Stimulated activated CD8-positive, alpha-beta memory T cell treated with anti-CD3 and anti-CD28 coated beads, Interleukin-7, amount 100 ng/mL, for 1 hour (primary cell): ENCODE measurements at places on chromosomes 1 and 21.

GRCh38 chr1:13749543-13750341, 49.8 kb downstream of the PRDM2 start:
- no peak for DNase-seq

- DNase-seq = no peak
Observed at GRCh38 chr1:225865514-225865913, 16.7 kb downstream of the TMEM63A start.

DNA sequence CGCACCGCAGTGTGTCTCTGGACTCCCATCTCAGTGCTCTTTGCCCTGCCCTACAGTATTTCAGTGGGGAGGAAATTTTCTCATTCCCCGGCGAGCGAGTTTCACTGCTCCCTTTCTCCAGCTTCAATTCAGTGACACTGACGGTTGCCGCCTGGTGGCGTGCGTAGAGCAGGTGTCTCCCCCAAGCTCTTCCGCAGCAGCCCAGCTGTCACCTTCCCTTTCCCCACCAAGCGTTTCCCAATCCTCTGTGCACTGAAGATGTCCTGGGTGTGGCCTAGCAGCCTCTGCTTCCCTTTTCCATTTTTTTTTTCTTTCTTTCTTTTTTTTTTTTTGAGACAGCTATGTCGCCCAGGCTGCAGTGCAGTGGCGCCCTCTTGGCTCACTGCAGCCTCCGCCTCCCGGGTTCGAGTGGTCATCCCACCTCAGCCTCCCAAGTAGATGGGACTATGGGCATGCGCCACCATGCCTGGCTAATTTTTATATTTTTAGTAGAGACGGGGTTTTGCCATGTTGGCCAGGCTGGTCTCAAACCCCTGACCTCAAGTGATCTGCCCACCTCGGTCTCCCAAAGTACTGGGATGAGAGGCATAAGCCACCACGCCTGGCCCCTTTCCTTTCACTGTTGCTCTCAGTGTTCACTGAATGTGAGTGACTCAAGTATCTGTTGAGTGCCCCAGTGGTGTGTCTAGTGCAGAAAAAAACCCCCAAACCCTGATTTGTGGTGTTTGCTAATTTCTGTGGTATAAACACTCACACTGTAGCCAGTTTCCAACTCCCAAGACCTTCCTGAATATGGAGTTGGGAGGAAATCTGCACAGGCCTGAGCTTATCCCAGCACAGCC, 30.1 kb downstream of the TNFRSF1B start:
- no peak for DNase-seq

- DNase-seq = no peak
Observed at GRCh38 chr1:231210126-231210525, 30.9 kb upstream of the GNPAT start.

DNA sequence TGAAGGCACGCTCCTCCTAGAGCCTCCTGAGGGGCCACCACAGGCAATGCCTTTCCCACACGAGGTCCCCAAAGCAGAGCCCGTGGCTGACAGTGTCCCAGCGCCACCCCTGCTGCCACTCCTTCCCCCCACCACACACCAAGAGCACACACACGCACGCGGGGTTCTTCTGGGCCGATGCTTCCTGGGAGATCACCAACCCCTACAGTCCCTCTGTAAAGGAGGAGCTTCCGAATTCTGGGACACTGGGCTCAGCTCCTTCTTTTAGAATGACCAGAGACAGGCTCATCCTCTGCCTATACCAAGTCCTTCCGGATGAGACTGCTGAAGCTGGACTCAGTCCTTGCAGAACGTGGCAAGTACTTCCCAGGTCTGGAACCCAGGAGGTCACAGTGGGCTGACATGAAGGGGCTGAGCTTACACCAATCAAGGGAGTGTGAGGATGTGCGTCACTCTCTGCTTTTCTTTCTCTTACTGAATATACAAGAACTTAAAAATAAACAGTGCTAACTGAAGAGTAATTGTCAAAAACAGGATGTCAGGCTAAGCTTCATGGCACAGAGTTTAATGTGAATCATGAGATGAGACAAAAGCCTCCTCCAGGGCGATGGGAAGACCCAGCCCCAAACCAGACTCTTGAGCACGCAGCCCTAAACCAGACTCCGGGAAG, 12.7 kb downstream of the SSU72 start:
- no peak for DNase-seq

GRCh38 chr1:28341591-28341990, 12.8 kb downstream of the MED18 start:
- no peak for DNase-seq

GRCh38 chr1:64403331-64403730, 66.6 kb upstream of the CACHD1 start:
- no peak for DNase-seq

GRCh38 chr1:64906447-64906846, 59.9 kb downstream of the JAK1 start:
- no peak for DNase-seq

DNA sequence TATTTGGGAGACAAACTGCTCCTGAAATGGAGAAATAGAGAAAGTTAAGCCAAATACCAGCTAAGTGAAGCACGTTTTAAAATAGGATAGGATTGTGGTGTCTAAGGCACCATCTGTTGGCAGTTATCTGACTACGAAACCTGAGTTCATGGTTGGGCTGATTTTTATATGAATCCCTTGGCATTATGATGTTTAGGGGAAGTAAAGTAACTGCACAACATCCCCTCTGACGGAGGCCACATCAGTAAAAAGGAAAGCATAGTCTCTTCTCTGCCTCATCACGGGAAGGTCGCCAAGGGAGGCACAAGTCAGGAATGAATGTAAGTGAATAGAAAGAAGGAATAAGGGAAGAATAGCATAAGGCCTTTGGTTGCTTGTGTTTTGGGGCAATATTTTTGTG, 128.0 kb downstream of the PRRX1 start:
- DNase-seq = no peak

GRCh38 chr1:58704616-58705021, 4.8 kb upstream of the MYSM1 start:
- no peak for DNase-seq

- no peak for DNase-seq
Observed at GRCh38 chr1:157697781-157698569, 2.6 kb downstream of the FCRL3 start.

DNA sequence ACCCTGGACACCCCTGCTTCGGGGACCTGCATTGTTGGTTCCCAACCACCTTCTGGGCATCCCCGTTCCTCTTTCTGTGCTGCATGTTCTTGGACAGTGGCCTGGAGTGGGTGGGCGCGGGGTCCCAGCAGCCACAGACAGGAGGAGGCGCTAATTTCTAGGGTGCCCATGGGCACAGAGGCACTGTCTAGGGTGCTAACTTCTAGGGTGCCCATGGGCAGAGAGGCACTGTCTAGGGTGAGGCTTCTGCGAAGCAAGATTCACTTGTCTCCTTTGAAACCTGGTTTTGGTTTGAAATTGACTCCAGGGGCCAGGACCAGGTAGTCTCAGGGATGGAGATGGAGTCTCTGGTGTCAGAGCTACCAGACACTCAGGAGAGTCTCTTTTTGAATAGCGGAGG, 815 bp upstream of the MEGF6 start:
- DNase-seq = no peak

DNA sequence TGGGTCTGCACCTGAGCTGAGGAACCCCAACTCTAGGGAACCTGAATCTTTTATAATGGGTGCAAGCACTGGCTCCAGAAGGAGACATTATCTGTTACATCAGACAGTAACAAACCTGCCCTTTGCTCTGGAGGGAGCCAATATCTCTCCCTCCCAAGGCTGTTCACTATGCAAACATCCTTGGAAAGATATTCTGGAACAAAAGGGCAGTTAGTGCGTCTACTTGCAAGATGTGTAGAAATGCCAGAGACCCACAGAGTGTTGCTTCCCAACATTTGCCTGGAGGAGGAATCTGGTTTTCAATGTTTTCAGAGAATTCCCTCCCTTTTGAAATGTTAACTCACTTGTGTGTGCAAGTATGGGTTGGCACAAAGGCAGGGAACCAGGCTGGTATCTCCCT, 31.9 kb downstream of the UMODL1 start:
- DNase-seq = no peak

- no peak for DNase-seq
Observed at GRCh38 chr1:55204997-55205396, 10.2 kb downstream of the USP24 start.

DNA sequence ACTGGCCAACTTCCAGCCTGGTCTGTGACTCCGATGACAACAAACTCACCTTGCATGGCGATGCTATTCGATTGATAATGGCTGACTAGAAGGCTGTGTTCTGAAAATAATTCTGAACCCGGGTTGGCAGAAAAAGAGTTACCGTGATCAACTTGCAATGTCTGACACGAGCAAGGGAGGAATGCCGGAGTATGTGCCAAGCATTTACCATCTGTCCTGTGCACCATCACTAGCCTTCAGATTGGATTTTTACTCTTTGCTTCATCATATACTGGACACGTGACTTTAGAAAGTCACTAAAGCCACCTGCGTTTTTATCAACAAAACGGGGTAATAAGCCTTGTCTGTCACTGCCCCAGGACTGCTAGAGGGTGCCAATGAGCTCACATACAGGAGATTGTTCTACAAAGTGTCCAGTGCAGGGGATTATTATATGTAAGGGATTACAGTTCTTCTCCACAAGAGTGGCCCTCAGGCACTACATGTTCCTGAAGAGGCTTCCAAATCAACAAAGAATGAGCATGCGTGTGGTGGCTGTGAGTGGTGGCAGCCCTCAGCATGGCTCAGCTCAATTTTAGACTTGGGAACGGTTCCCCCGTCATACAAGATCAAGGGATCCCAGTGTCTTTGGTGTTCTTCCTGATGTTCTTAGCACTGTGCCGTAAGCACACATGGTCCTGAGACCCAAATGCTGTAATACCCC, 35.8 kb downstream of the SSBP3 start:
- DNase-seq = no peak

GRCh38 chr1:75861831-75862230, 65.1 kb downstream of the MSH4 start:
- DNase-seq = no peak

- DNase-seq = no peak
Observed at GRCh38 chr1:160708801-160709200, 2.8 kb downstream of the CD48 start.

DNA sequence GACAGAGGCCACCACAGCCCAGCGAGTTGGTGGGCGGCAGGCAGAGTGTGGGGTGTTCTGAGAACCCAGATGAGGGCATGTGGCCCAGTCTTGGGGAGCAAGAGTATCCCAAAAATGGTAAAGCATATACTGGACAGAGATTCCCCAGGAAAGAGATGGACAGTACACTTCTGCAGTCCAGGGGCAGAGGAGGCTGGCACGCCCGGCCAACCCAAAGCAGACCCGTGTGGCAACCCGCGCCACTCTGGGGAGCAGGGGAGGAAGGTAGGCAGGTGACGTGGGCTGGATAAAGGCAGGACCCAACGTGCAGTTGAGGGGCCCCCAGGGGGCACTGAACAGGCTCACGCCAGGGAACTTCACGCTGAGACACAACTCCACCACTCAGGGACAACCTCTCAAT, 46.4 kb upstream of the RIPK4 start:
- DNase-seq = no peak

GRCh38 chr1:109655615-109656519, at the start of gene GSTM4:
TSS of gene GSTM4 (plus strand) at chr1:109656099. CDS start at chr1:109656390, 291 bp downstream.
- DNase-seq = peak; percentile 25

GRCh38 chr21:38282921-38283320, 26.1 kb downstream of the KCNJ15 start:
- DNase-seq = no peak

GRCh38 chr1:66298464-66298863, 235.5 kb upstream of the SGIP1 start:
- no peak for DNase-seq

GRCh38 chr1:112393631-112393974, 2.4 kb upstream of the CTTNBP2NL start:
- DNase-seq = no peak

DNA sequence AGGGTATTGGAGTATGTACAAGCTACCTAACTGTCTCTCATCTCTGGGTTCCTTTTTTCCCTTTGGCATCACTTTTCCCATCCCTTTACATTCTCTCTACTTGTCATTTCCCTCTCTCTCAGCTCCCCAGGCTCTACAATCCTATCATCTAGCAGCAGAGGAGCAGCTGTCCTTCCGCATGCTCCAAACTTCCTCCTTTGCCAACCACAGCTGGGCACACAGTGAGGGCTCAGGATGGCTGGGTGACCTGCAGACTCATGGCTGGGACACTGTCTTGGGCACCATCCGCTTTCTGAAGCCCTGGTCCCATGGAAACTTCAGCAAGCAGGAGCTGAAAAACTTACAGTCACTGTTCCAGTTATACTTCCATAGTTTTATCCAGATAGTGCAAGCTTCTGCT, 561 bp downstream of the CD1E start:
- no peak for DNase-seq
